ENCODE measurements at places on chromosomes 6 and 20.

DNA sequence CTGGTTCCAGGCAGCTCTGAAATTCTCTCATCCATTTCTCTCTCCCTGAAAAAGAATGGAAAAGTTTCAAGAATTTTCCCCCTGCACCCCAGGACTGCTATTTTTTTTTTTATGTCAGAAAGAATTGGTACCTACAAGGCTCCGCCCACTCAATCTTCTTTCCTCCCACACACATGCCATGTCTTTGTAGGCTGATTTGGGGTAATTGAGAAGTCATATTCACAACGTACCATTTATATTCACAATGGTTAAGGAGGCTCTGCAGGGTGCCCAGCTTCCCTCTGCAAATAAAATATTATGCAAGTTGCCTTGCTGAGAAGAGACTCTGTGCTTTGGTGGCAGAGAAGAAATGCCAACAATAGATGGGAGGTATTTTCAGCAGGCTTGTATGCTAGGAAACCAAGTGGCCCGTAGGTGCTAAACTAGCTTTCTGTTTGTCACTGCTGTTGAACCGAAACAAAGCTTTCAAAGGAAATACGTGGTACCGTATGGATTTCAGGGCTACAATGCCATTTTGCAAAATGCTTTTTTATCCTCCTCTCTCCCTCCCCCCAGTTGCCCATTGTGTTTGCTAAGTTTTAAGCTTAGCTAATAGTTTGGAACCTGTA lies 150.0 kb downstream of the PHACTR1 start:
- no peak for DNase-seq

- DNase-seq, result no peak
These were observed 16.7 kb downstream of the TULP4 start for GRCh38 chr6:158328952-158329351.

DNA sequence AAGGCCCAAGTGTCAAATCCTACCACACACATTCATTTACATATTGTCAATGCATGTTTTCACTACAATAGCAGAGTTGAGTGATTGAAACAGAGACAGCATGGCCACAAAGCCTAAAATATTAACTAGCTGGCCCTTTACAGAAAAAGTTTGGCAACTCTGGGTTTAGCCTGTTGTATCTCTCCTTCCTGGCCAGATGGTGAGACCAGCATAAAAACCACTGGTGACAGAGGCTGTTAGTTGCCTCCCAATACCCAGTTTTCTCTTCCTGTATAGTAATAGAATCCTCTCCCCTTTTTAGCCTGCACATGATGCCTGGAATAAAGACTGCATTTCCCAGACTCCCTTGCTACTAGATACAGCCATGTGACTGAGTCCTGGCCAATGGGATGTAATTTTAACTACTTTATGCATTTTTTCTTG lies 100.0 kb upstream of the TAB2 start:
- DNase-seq, result no peak

- no peak for DNase-seq
These were observed 40.1 kb downstream of the FAM120B start for GRCh38 chr6:170346649-170347048.

DNA sequence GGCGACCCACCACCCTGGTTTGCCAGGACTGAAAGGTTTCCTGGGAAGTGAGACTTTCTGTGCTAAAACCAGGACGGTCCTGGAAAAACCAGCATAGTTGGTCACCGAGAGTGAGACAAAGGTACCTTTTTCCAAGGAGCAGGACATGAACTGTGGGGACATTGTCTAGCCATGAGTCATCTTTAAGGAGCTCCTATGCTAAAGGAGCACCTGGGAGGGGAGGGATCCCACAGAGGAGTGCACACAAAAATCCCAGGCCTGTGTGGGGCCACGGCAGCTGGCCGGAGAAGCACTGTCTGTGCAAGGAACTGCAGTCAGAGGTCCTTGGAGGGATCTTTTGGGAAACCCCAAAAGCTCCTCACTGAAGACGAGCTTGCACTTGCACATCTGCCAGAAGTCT lies 109.1 kb upstream of the PLEKHG1 start:
- no peak for DNase-seq

All from stimulated activated CD4-positive, alpha-beta T cell treated with anti-CD3 and anti-CD28 coated beads, Interleukin-1b, Interleukin-23, amount 100 ng/mL, for 1 hour (primary cell).